Muscle of back (tissue), 13 donors: ENCODE measurements at places on chromosomes 7 and 10. TPM values are rescaled to one million over a fixed set of nuclear protein-coding genes. Genes with fewer than 3 reads are reported as not detected.

DNA sequence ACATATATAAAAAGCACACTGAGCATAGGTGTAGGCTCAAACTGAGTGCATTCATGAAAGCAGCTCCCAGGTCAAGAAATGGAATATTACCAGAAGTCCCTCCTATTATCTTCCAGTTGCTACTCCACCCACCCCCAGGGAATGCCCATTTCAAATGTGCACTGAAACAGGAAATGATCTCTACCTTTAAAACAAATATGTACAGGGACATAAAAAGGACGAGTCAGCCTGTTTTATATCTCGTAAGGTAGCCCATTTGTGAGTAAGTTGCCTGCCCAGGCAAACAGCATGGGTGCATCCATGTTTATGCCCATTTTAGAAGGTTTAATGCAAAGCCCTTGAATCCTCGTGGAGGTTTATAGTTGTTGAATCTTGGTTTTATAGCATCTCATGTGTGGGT, 10.4 kb downstream of the FFAR4 start:
- no peak for DNase-seq

DNA sequence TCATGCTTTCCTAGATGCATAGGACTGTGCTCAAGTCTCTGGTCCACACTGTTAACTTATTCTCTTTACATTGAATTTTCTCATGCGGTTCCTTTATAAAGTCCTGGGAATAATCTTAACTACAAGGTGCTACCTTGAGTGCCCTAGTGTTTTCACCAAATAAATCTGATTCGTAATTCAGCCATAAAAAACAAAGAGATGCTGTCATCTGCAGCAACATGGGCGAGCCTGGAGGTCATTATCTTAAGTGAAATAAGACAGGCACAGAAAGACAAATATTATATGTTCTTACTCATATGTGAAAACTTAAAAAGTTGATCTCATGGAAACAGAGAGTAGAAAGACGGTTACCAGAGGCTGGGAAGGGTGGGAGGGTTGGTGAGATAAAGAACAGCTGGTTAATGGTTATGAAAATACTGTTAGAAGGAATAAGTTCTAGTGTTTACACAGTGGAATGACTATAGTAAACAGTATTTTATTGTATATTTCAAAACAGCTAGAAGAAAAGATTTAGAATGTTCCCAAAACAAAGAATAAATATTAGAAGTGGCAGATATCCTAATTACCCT, 38.3 kb downstream of the NT5C3A start:
- no peak for DNase-seq

DNA sequence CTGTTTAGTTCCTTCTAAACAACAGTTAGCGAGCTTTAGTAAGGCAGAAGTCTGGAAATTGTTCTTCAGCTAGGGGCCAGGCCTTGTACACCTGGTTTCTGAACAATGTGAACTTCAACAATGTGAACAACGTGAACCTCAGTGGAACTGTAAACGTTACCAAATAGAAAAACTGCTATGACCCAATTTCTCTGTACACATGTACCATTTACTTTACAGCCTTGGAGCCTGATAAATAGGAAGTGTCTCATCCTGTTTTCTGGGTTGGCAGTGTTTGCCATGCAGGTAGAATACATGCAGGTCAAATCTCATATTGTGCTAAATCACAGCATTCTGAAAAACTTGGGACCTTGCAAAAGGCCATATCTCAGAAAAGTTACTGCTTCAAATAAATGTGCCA, 1.6 kb downstream of the STEAP4 start:
- no peak for DNase-seq

GRCh38 chr10:132960631-132961419, 18.5 kb upstream of the CFAP46 start:
- DNase-seq = no peak

GRCh38 chr10:60536529-60537114, 146.9 kb upstream of the ANK3 start:
- DNase-seq = no peak

DNA sequence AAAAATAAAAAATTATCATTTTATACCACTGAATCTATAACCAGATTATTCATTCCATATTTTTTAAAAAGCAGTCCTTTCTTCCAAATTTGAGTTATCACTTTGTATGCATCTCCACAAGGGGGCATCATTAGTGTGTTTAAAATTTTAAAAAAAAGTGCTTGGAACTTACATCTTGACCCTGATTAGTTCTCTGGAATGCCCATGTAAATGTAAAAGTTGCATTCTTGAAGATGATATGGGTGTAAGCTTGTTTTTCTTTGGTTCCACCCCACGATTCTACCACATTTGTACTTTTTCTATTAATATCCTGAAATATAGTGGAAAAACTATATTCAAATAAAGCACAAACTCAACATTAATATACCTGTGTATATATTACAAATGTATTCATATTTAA, 144.9 kb downstream of the ELAPOR2 start:
- DNase-seq = peak; percentile 2

- no peak for DNase-seq
These were observed 1.2 kb downstream of the CLDN3 start for GRCh38 chr7:73768641-73769480.

- DNase-seq = no peak
These were observed 17.5 kb upstream of the TRUB1 start for GRCh38 chr10:114920459-114920858.

DNA sequence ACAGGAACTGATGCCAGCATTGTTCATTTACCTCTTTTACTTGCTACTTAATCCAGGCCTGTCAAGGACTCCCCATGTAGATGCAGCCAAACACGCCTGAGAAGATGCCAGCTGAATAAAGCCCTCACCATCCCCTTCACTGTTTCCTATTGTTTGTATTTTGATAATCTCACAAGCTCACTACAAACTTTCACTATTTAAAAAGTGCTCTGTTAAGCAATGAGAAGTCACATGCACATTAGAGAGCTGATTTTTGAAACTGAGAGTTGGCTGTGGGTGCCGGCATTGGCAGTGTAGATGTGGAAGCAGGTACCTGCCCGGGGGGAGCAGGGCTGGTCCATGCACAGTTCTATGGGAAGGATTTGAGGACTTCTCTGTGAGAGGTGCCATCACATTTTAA, 169.8 kb upstream of the GRB10 start:
- DNase-seq = no peak

GRCh38 chr7:52715701-52716100, 319.7 kb upstream of the POM121L12 start:
- no peak for DNase-seq

DNA sequence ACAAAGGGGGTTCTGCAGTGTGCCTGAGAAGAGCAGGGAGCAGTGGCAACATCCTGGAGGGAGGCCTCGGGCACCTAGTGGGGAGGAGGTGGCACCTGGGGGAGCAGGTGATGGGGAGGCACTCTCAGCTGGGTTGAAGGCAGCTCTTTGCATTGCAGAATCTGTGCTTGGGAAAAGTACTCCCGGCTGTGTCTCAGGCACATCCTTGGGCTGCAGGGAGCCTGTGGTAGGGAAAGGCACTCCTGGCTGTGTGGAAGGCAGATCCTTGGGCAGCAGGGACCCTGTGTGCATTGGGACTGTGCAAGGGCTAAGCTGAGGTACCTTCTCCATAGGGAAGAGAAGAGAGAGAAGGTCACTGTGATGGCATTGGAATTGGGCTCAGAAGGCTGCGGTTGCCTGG, 52.8 kb upstream of the ANTXRL start:
- no peak for DNase-seq

- DNase-seq = no peak
These were observed 120.6 kb upstream of the TCERG1L start for GRCh38 chr10:131431978-131432690.

- DNase-seq = no peak
These were observed 1.3 kb upstream of the DGKI start for GRCh38 chr7:137848095-137848494.

GRCh38 chr7:92391071-92391470, 56.2 kb upstream of the GATAD1 start:
- DNase-seq = no peak

- no peak for DNase-seq
These were observed 1.1 kb upstream of the NDUFB2 start for GRCh38 chr7:140695381-140695780.

DNA sequence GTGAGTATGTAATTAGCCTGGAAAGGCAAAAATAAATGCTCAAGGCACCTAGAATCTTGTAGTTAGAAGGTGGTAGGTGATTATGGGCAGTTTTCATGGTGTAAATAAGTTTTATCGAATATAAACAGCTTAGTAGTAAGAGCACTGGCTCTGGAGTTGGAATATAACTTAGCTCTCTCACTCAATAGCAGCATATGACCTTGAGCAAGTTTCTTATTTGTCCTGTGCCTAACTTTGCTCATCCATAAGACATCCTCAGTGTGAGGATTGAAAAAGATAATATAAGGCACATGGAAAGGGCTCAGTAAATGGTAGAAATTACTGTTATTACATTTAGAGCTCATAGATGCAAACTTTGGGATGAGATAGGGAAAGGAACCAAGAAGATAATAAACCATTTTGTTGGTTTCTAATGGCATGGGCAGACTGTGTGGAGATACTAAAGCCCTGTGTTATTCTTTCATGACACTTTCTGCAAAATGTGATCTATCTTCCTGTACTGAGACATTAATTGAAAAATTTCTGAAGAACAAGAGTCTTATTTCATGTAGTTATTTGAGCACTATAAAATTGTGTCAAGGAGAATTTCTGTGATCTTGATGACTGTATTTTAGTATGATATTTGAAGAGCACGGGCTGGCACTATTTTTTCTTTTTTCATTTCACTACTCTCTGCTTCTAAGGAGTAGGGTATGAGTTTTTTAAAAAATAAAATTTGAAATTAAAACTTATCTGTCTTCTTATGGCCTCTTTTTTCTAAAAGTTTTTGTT, 3.1 kb downstream of the SLK start:
- DNase-seq = peak; percentile 9

- no peak for DNase-seq
These were observed 160.1 kb downstream of the FZD1 start for GRCh38 chr7:91424371-91424770.

DNA sequence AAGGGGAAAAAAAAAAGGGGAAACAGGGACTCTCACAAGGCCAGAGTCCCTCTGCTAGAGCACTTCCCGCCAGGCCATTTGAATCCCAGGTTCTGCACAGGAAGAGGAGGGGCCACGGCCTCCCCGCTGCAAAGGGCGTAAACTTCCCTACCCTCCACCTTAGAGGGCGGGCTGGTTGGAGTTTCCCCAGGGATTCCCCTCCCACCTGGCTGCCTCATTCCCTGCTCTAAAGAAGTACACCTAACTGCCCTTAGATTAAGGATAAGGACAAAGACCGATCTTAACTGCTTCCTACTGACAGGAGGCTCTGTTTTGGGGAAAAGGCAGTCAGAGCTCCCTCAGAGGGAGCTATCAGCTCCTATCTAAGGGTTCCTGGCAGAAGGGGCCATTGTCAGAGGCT, 102.0 kb upstream of the ARMC3 start:
- DNase-seq = peak; percentile 15

DNA sequence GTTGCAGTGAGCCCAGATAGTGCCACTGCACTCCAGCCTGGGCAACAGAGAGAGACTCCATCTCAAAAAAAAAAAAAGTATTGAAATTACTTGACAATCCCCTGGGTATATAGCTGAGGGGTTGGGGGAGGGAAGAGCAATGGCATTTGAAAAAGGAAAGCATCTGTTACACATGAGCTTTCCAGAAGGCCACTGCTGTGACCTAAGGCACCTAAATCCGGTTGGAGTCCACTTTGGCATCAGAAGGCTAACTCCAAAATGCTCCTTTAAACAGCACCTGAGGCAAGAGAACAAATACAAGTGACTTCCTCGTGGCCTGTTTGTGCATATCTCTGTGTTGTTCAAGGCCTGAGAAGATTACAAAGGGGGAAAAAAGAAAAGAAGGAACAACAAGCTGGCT, 74.8 kb upstream of the PALS2 start:
- no peak for DNase-seq

GRCh38 chr10:3408603-3409365, 236.2 kb upstream of the PITRM1 start:
- no peak for DNase-seq

- no peak for DNase-seq
These were observed 22.5 kb downstream of the CEP41 start for GRCh38 chr7:130418306-130418705.

DNA sequence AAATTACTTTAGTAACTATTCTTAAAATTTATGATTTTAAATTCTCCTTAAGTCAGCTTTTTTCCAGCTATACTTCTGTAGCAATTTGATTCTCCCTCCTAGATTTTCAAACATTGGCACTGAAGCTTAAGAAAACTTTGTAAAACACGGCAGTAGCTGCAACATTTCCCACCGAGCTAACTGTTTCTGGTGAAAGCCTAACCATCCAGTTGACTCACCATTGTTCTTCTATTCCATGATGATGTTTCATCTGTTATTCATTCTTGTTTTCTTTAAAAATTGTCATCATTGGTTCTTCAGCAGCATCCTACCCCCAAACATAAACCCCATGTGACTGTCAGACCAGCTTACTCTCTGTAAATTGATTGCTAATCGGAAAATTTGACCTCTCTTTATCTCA, 312.3 kb downstream of the DGKB start:
- DNase-seq = no peak

The SLC29A3 gene
- polyA plus RNA-seq = 5.9 TPM

The CPXM2 gene
- polyA plus RNA-seq = 28.5 TPM

The HUS1 gene
- polyA plus RNA-seq = 13.0 TPM

The CTBP2 gene
- polyA plus RNA-seq = 37.3 TPM

The UCMA gene
- 1.4 TPM for polyA plus RNA-seq

The LMOD2 gene
- 93.2 TPM for polyA plus RNA-seq

The TEX36 gene
- polyA plus RNA-seq = not detected

The MRLN gene
- 142 TPM for polyA plus RNA-seq

The PILRA gene
- polyA plus RNA-seq = 1.8 TPM

The CPA2 gene
- 0.59 TPM for polyA plus RNA-seq

The PARP12 gene
- polyA plus RNA-seq = 17.2 TPM

The MINDY4 gene
- 5.2 TPM for polyA plus RNA-seq

The CHRM2 gene
- 0.47 TPM for polyA plus RNA-seq

The H2BK1 gene
- not detected for polyA plus RNA-seq

The CALML5 gene
- polyA plus RNA-seq = not detected
